AML-193 (cell line): ENCODE measurements at places on chromosomes 2 and 18.
A peak's percentile ranks its signal among the peaks of the same experiment; 100 is the strongest.

DNA sequence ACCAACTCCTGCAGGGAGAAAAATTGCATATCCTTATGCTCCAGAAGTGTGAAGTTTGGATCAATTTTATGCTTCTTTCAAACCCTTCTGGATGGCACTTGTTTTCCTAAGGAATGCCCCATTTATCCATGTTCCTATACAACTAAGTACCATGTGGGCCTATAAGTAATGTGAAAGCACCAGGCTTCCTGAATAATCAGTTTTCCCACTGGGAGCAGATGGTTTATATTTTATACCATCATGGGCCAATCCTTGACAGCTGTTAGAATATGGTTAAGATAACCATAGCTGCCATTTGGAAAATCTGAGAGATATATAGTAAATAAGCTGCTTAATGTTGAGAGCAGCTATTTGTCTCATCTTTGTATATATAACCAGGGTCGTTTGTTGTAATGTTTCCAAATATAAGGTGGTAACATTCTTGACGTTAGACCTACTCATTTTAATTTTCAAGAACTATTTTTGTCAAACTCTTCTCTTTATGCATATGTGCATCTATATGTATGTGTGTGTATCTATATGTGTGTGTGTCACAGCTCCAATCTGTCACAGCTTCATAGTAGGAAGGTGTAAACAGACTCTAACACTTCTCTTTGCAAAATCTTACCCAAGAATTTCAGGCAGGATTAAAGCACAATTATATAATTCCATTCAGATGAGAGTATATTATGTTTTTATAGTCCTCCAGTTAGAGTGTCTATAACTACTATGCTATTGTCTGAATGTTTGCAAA is 458.7 kb upstream of the GCFC2 start:
- no peak for DNase-seq

- DNase-seq, result no peak
Measured at GRCh38 chr2:199660167-199660566, 190.8 kb downstream of the FTCDNL1 start.

DNA sequence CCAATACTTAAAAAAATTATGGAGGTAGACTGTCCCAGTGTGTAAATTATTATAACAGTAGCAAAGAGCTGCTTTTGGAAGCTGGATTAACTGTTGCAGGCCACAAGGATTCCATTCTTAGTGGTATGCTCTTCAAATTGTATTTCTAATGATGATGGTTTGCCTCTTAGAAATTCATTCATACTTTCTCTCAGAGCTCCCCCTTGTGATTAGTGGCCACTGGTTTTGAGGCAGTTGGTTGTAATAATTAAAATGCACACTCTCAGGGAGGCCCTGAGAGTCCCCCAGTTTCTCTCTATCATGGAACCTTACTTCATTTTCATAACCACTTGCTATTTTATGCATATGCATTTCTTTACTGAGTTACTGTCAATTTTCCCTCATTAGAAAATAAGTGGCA is 122.5 kb downstream of the PLA2R1 start:
- DNase-seq, result peak; percentile 66

GRCh38 chr2:65574993-65575392 is 142.6 kb upstream of the SPRED2 start:
- DNase-seq, result no peak

DNA sequence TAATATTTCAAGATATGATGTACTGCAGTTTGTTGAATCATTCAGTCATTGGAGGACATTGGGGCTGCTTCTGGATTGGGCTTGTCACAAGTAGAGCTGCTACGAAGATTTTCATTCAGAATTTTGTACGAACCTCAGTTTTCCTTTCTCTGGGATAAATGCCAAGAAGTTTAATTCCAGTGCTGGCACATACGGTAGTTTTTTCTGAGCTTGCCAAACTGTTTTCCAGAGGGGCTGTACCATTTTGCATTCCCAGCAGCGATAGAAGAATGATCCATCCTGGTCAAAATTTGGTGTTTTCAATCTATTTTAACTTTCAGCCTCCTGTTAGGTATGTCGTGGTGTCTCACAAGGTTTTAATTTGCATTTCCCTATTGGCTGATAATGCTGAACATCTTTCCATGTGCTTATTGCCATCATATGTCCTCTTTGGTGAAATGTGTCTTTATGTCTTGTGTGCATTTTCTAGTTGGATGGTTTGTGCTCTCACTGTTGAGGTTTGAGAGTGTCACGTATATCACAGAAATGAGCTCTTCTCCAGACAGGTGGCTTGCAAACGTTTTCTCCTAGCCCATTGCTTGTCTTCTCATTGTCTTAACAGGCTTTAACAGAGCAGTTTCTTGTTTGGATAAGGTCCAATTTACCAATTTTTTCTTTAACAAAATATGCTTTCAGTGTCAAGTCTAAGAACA is 612.6 kb downstream of the GALR1 start:
- DNase-seq, result no peak

- peak; percentile 11 for DNase-seq
Measured at GRCh38 chr2:11533278-11534070, at the start of gene GREB1. GREB1 (plus strand) TSS chr2:11534045; CDS start chr2:11556615, 22,570 bp downstream.

- DNase-seq, result peak; percentile 45
Measured at GRCh38 chr2:43221124-43221762, 5.2 kb downstream of the ZFP36L2 start.

DNA sequence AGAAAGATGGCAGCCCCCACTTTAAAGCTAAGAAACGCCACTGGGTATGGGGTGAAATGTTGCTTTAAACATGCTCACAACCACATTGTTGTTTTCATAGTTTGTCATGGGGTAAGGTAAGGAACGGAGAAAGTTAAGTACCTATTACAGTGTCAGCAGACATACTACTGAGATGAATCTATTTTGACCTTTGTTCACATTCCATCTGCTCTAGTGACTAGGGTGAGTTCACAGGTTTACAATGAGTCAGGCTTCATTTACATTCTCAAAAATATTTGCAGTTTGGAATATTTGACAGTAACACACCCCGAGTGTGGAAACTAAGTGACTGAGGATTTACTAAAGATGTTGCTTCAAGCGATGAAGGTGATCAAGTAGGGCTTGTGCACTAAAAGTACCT is 428.7 kb upstream of the ACVR2A start:
- no peak for DNase-seq

GRCh38 chr2:74504591-74504990 is 2.9 kb downstream of the PCGF1 start:
- no peak for DNase-seq

DNA sequence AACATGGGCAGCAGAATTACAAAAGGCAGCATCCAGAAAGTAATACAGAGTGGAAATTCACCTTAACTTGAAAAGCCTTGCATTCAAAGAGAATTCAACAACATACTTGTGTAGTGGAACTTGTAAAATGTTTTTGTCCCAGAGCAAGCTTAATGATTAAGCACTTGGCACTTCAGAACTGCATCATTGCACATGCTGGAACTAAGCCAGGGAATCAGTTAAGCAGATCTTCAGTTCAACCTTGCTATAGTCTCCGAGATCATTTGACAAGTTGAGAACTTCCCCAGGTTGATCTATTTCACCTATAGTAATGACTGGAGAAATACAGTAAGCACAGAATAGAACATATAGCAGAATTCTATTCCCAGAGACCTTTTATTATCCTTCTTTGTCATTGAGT is 1337.2 kb upstream of the NXPH2 start:
- no peak for DNase-seq

DNA sequence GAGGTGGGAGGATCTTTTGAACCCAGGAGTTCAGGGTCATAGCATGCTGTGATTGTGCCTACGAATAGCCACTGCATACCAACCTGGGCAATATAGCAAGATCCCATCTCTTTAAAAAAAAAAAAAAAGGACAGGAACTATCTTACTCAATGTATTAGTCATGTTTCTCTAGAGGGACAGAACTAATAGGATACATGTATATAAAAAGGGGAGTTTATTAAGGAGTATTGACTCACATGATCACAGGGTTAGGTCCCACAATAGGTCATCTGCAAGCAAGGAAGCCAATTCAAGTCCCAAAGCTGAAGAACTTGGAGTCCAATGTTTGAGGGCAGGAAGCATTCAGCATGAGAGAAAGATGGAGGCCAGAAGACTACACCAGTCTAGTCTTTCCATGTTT is 18.8 kb upstream of the CASP10 start:
- DNase-seq, result no peak

- DNase-seq, result peak; percentile 40
Measured at GRCh38 chr18:62637807-62638687, 77.3 kb upstream of the PHLPP1 start.

GRCh38 chr2:37274359-37274965 is 43.0 kb downstream of the NDUFAF7 start:
- peak; percentile 44 for DNase-seq

GRCh38 chr2:147639891-147640290 is 204.9 kb upstream of the ACVR2A start:
- DNase-seq, result no peak

DNA sequence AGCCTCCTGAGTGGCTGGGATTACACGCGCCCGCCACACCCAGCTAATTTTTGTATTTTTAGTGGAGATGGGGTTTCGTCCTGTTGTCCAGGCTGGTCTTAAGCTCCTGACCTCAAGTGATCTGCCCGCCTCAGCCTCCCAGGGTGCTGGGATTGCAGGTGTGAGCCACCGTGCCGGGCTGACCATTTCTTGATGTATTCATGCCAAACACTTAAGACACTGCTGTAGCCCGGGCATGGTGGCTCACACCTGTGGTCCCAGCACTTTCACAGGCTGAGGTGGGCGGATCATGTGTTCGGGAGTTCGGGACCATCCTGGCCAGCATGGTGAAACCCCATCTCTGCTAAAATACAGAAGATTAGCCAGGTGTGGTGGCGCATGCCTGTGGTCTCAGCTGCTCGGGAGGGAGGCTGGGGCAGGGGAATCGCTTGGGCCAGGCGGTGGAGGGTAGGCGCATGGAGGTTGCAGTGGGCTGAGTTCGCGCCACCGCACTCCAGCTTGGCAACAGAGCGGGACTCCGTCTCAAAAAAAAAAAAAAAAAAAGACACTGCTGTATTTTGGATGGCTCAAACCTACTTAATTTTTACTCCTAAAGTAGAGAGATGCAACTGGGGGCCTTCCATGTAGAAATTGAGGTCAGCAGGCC is 140.8 kb downstream of the NUP35 start:
- no peak for DNase-seq

DNA sequence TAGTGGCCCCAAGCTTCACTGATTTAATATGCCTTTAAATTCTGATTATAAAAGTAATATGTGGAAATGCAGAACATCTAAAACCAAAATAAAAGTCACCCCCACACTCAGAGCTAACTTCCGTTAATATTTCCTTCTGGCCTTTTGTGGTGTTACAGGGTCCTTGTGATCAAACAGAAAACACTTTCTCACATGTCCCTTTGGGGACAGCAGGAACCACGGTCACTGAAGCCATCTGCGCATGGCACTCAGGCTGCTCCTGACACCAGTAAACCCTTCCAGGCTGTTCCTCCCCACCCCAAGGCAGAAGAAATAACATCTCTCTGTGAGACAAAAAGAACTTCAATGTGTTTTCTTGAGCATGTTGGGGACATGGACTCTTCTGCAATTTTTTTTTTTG is 25.1 kb upstream of the GPR17 start:
- DNase-seq, result no peak

- no peak for DNase-seq
Measured at GRCh38 chr2:39851251-39851650, 72.2 kb upstream of the THUMPD2 start.

DNA sequence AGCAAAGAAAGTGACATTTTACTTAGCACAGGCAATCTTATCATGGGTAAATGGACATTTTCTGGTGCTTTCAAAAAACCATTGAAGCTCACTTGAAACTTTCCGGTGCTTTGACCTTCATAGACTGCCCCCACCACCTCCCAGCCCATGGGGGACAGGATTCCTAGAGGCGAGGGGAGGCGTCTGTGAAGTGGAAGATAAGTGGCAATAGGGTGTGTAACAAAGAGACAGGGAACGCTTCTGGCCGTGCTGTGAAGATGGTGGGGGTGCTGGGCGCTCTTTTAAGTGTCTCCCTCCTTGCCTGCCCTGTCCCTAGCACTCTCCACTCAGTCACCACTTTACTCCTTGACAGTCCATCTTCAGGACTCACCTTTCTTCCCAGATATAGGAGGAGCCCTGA is 23.4 kb upstream of the GMPPA start:
- DNase-seq, result no peak

DNA sequence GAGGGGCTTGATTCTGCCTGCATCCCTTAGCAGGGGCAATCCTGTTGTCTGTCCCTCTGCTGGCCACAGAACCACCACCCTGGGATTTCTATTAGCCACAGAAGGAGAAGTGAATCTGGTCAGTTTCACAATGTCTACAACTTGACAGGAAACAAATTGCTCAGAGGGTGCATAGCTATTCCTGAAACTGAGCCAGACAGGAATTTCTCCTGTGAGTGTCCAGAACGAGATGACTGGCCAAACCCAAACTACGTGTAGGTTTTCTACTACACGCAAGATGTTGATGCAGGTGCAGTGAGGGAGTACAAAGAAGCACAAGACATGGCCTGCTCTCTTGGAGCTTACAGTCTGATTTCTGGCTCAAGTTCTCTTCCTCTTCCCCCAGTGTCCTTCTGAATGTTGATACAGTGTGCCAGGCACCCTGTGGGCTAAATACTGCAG is 201.9 kb downstream of the CLIP4 start:
- peak; percentile 50 for DNase-seq

GRCh38 chr18:74623047-74623816 is 25.6 kb downstream of the ZNF407 start:
- no peak for DNase-seq
